ENCODE measurements at places on chromosomes 16 and 17.

DNA sequence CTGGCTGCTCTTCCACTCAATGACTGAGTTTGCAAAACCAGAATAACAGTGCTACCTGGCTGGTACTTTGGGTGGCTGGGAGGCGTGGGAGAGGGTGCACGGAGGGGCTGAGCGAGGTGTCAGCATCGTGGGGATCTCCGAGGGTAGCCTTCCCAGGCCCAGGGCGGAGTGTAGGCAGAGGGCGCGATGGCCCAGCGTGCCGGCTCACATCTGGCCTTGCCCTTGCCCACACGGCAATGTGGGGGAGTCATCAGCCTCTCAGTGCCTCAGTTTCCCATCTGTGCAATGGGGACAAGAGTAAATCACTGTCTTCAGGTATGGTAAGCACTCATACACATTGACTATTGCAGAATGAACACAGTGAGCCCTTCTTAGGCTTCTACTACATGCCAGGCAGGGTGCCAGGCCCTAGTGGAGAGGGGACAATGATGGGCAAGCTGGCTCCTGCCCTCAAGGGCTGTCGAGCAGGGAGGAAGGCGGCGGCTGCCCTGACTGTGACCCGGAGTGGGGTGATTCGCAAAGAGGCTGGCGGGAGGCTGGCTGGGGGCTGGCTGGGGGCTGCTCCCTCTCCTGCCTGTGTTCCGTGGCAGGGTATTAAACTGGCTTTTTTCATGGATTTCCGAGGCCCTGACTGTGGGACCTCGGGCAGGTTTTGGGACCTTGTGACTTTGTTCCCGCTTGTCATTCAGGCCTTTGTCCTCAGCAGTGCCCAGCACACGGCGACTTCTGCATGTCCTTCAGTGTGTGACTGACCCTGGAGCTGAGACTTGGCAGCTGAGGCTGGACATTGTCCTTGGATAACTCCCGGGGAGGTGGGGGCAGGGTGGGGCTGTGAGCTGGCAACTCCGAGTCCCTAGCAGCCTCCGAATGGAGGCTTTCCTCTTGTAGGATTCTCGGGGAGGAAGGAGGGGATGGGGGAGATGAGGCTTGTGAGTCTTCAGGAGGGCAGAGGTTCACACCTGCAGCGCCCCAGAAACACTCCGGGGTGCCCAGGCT lies 243.1 kb downstream of the SEC14L1 start:
- DNase-seq, result no peak

DNA sequence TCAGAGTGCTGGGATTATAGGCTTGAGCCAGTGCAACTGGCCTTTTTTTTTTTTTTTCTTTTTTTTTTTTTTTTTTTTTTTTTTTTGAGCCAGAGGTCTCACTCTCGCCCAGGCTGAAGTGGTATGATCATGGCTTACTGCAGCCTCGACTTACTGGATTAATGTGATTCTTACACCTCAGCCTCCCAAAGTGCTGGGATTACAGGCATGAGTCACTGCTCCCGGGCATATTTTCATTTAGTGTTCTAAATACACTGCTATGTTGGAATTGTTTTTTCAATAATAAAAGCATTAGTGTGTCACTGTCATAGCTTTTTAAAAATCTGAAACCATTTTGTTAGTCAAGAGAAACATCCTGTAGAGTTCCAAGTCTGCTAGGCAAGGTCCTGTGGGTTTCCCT lies 40.3 kb downstream of the NDE1 start:
- DNase-seq, result no peak

- no peak for DNase-seq
Observed at GRCh38 chr16:59988591-59988990, 1254.5 kb upstream of the GOT2 start.

- no peak for DNase-seq
Observed at GRCh38 chr16:56795011-56795410, 65.1 kb downstream of the NUP93 start.

- no peak for DNase-seq
Observed at GRCh38 chr17:14199601-14200000, 37.1 kb downstream of the CDRT15 start.

DNA sequence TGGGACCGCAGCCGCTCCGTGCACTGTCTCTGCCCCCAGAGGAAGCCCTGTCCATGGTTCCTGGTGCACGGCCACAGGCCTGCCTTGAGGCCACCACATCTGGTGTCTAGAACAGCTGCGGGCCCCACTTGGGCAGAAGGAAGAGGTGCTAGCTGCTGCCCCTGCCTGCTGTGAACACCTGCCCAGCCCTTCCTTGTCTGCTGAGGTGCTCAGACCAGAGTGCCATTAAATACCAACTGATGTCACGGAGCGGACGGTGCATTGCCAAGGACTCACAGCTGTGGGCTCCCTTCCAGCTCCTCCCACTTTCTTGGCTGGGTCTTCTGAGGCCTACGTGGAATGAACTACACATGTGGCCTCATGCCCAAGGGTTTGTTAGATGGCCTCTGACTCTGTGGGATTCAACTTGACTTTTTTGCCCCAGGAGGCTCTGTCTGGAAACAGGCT lies 146.1 kb downstream of the RAB11FIP4 start:
- DNase-seq, result no peak

DNA sequence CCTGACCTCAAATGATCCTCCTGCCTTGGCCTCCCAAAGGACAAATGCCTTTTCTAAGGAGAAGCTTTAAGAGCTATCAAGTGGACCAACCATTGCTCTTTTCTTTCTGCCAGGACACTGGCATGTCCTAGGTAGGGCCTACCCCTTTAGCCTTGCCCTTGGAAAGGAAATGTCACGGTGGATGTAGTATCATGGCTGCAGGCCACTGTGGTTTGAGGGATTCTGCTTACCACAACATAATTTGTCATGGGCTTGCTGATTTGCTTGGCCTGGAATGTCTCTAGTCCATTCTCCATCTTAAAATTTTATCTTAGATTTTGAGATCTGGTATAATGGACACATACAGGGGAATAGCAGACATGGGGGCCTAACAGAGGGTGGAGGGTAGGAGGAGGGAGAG lies 6.0 kb downstream of the KRT20 start:
- DNase-seq, result no peak

DNA sequence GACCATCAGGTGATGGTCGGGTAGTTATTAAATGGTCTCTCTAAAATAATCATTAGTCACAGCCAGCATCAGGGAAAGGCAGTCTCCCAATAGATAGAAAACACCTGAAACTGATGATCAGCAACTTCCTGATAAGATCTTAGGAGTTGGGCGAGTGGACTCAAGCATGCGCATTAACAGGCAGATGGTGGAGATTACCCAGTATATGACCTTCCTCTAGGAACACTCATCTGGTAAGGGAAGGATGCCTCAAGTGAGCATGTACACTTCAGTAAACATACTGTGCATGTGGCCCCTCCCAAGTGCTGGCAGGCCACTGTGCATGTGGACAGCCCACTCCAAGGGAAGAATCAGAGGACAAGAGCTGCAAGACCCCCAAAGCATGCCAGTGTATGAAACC lies 105.9 kb downstream of the ABCC12 start:
- no peak for DNase-seq

DNA sequence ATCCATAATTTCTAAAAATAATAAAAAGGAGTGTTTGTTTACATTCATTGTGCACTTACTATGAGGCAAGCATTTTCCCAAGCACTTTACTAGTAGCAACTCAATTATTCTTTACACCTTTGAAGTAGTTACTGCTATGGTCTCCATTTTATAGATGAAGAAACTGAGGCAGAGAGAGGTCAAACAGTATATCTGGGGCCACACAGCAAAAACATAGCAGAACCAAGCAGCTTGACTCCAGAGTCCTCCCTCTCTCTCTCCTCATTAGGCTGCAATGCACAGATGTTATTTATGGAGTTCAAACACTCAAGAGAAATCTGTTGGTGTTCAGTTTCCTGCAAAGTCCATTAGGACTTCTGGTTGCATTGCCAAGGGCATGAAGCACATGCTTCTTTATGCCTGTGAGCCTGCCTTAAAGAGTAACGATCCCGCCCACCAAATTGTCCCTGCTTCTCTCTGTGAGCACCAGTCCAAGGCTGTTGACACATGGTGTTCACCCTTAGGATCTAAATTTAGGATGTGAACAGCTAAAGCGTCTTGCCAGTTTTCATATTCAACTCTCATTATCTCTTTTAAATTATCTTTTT lies 44.0 kb downstream of the GPRC5B start:
- DNase-seq, result no peak

DNA sequence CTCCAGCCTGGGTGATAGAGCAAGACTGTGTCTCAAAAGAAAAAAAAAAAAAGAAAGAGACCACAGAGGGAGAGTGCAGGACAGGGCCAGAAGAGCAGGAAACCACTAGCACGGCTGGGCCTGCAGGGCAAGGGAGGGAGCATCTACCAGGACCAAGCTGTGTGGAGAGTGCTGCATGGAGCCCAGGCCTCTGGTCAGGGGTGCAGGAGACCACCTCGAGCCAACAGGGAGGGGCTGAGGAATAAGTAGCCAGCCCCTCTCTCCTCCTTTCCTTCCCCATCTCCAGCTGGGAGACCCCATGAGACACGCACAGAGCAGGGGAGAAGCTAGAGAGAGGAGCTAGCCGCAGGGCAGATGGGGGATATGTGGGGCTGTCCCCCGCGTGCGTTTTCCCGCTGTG lies 67.0 kb upstream of the DNAH17 start:
- no peak for DNase-seq
